Stimulated activated CD4-positive, alpha-beta T cell treated with anti-CD3 and anti-CD28 coated beads, TNF-alpha, amount 100 ng/mL, for 48 hours (primary cell): ENCODE measurements at places on chromosomes 6 and 20.

- no peak for DNase-seq
These were observed 725.4 kb upstream of the EPHA7 start for GRCh38 chr6:94144807-94145206.

- no peak for DNase-seq
These were observed 112.4 kb downstream of the NRN1 start for GRCh38 chr6:5894357-5894756.

- no peak for DNase-seq
These were observed 149.6 kb downstream of the RIMS1 start for GRCh38 chr6:72035966-72036365.

DNA sequence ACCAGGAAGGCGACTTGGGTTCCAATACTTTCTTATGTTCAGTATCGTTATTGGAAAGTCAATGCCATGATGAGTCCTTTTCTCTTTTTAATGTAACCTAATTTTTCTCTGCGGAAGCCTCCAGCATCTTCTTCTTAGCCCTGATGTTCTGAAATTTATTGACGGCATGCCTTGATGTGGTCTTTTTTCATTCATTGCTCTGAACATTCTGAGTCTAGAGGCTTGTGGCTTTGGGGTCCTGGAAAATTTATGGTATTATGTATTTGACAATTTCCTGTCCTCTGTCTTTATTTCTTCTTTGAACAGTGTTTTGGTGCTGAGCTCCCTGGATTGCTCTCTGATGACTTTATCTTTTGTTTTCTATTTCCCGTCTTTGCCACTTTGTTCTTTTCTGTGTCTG lies 28.7 kb upstream of the MAS1 start:
- no peak for DNase-seq

- no peak for DNase-seq
These were observed 29.0 kb downstream of the FAM50B start for GRCh38 chr6:3878048-3878666.
